GM18507 (cell line): ENCODE measurements at places on chromosomes 5 and 9.
A peak's percentile ranks its signal among the peaks of the same experiment; 100 is the strongest.

DNA sequence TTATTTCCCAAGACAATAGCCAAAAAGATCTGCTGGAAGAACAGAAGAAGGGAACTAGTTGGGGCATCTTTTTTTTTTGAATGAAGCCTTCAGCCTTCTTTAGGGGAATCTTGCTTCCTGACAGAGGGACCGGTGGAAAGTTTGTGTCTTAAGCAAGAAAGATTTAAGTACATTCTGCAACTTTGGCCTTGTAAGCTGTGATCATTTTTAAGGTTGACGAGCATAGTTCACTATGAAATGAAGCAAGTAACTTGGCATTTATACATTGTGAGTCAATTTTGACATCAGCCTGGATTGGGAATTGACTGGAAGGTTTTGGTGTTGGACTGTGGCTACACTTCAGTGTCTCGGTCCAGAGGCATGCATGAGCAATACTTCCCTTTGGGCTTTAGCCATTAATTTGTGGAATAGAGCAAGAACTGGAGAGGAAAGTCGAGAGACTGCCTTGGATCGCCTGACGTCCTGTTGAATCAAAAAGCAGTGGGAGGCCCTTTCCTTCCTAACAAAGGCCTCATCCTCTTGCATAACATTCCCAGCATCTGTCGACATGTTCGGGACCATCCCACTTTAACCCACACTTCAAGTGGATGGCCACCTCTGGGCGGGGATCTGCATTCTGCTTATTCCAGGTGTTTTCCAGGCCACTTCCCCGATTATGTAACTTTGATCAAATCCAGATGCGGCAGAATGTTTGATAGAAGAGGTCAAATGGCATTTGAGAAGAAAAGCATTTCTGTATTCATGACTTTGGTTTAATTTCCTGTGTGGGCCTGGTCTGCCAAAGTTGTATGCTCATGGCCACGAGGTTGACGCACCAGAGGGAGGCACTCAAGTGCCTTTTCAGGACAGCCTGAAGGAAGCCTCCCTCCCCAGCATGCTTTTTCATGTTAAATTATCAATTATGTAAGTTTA lies 12.5 kb downstream of the ABL1 start:
- DNase-seq = no peak

GRCh38 chr5:140509898-140510297 lies 37.6 kb upstream of the EIF4EBP3 start:
- no peak for DNase-seq

- DNase-seq = no peak
These were observed 11.2 kb downstream of the DNAJB5 start for GRCh38 chr9:35000535-35001284.

DNA sequence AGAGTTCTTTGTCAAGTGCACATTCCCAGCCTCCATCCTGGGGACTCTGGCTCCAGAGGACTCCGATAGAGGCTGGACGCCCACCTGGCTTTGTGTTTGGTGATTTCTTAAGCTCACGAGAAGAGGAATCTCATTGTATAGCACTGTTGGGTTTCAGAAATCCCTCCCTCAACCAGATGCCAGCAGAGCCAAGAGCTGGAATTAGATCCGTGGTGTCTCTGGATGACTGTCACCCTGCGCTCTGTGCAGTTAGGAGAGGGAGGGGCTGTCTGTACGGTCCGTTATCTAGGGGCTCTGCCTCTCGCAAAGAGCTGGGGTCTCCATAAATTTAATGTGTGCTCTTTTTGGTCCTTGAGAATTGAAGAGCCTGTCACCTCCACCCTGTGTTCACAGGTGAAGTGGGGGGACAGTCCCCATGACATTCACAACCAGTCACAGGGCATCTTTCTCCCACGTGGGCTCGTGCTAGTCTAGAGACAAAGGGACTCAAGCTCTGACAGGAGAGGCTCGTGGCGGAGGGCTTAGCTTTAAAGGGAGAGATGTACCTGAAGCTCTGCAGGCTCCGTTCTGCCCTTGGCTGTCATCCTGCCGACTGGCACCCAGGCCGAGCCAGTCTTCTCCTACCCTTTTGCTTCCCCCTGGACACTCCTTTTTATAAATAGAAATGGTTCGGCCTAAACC lies 41.4 kb downstream of the FAM78A start:
- no peak for DNase-seq

- no peak for DNase-seq
These were observed 13.5 kb downstream of the IL12B start for GRCh38 chr5:159316519-159317383.

GRCh38 chr9:83242066-83242465 lies 179.1 kb upstream of the RASEF start:
- DNase-seq = no peak

- no peak for DNase-seq
These were observed 9.2 kb upstream of the ERAP1 start for GRCh38 chr5:96816991-96817390.

DNA sequence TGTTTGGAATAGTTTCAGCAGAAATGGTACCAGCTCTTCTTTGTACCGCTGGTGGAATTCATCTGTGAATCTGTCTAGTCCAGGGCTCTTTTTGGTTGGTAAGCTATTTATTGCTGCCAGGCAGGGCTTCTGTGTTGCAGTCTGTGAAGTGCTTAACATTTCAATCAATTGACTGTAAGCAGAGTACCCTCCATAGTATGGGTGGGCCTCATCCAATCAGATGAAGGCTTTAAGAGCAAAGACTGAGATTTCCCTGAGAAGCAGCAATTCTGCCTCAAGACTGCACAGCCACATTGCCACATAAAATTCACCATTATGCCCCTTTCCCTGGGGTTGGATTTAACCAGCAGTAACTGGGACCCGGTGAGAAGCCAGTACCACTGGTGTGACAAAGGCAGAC lies 98.9 kb upstream of the ICE1 start:
- no peak for DNase-seq

DNA sequence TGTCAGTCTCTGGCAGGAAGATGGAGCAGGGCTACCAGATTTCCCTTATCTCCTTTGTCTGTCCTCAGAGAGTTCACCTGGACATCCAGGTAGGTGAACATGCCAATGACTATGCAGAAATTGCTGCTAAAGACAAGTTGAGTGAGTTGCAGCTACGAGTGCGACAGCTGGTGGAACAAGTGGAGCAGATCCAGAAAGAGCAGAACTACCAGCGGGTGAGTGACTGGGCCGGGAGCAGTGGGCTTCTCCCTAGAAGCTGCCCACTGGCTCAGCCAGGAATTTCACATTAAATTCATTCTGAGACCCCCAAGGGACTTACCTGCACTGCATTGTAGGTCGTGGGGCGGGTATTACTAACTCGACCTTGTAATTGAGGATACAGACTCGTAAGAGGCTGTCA lies 2.1 kb downstream of the TMED9 start:
- DNase-seq = no peak

DNA sequence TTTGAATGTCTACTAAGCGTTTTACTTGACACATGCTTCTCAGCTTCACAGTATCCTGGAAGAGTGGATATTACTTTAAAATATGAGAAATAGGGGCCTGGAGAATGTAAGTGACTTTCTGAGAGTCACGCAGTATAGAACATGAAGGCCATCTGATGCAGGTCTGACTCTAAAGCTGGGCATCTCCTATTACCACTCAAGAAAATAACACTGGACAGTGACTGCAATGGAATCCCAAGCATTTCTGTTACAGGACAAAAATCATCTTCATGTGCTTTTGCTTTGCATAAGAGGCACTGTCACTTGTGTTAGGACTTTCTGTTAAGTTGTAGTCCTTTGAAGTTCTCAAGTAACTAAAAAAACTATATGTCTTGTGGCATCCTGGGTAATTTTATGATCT lies 335.5 kb downstream of the FBXL7 start:
- DNase-seq = no peak

GRCh38 chr9:133149130-133150015 lies 14.3 kb downstream of the GBGT1 start:
- peak; percentile 95 for DNase-seq

- no peak for DNase-seq
These were observed 91.1 kb upstream of the CEP78 start for GRCh38 chr9:78144663-78145377.

DNA sequence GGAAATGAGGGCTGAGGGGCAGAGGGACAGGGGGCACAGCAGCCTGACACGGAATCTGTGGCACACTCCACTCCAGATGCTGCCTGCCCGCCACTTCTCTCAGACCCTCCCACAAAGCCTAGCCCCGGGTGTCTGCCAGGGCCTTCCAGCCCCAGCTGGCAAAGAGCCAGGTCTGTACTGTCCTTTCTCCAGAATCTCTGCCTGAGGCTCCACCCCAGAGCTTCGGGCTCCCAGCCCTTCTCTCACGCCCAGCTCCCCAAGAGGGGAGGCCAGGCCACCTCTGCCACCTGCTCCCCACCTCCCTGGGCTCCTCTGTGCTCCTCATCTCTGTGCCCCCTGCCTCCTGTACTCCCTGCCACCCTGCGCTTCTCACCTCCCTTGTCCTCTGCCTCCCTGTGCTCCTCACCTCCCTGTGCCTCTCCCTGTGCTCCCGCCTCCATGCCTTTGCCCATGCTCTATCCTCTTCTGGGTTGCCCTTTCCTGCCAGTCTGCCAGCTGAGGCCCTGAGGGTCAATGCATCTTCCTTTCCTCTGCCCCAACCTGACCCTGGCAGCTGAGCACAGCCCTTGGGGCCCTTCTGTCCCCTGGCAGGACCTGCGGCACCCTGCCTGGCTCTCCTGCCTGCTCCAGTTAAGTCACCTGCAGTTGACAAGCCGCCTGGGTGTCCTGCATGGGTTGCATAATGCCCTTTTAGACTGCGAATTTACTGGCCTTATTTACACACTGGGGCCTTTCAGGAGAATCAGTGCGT lies 36.4 kb downstream of the RASGEF1C start:
- no peak for DNase-seq

GRCh38 chr5:33631786-33632185 lies 191.0 kb downstream of the TARS1 start:
- DNase-seq = peak; percentile 4

- no peak for DNase-seq
These were observed 38.1 kb upstream of the TUSC1 start for GRCh38 chr9:25716220-25716872.

DNA sequence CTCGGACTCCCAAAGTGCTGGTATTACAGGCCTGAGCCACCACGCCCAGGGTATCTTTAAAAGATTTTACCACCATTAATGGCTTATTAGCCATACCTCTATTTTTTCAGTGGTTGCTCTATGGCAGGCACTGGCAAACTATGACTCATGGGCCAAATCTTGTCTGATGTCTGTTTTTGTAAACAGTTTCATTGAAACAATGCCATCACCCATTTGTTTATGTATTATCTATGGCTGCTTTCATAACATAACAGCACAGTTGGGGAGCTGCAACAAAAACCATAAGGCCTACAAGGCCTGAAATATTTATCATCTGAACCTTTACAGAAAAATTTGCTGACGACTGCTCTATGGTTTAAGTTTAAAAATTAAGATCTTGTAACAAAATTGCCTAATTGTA lies 66.8 kb downstream of the SLC38A9 start:
- no peak for DNase-seq

- DNase-seq = no peak
These were observed 38.8 kb downstream of the FOXI1 start for GRCh38 chr5:170144286-170145023.

GRCh38 chr9:114769624-114770023 lies 36.2 kb downstream of the TNFSF15 start:
- DNase-seq = no peak

DNA sequence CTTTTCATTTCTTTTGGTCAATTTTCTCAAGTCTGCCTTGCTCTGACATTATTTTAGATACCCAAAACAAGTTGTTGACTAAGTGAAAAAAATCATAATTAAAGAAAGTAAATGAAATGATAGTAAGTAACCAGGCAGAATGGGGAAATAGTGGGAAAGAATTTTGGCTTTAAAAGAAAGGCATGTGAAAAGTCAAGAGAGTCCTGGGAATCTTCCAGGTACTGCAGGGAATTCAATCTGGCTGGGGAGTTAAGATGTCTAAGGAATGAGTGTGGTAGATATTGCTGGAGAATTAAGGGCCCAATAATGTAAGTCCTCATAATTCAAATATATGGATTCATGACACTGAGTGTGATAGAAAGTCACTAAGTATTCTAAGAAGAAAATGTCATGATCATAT lies 123.1 kb upstream of the PAPPA start:
- DNase-seq = no peak

DNA sequence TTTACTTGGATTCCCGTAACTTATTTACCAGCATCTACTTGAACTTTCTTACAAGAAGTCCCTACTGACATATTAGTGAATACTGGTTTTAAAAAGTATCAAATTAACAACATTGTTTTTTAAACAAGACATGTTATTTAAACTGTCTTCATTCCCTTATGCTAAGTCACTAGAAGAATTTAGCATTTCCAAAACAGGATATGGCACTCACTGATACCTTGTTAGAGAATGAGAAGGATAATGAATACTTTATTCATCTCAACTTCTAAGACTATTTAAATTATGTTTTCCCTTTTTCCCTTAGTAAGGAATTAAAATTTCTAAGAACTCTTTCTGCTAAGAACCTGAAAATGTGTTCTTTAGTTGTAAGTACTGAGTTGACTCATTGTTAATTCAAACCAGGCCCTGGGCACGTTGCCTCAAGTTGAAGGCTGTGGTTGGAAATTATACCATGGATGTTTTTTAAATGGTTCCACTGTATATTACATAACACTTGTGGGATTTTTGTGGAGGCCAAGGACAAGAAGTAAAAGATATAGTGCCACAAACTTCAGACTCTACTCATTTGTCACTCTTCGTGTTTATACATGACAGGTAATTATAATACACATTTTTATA lies 219.0 kb upstream of the EDIL3 start:
- no peak for DNase-seq

DNA sequence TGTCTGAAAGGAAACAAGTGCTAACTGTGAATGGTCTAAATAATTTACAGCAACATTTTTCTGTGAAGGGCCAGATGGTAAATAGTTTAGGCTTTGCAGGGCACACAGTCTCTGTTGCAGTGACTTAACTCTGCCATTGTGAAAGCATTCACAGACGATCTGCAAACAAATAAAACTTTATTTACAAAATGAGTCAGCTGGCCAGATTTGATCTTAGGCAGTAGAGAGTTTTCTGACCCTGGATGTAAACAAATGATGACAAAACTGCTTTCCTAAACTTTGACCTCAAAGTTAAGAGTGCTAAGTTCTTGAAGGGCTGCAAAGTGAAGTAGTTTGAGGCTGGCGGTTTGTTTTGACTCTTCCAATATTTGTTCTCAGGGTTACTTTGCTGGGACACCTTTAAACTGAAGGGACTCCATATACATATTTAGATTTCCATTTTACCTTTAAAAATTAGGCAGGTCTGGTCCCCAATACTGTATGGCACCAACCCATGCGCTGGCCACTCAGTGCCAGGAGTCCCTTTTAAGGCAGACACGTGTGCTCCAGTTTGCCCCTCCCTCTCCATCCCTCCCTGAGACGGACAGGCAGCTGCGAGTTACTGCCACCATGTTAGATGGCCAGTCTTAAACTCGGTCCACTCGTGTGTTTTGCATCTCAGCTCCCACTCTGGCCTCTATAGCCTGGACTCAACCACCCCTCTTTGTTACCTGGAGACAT lies 4.0 kb upstream of the ADAMTS16 start:
- no peak for DNase-seq

GRCh38 chr9:8809741-8810140 lies 1010.2 kb upstream of the DMAC1 start:
- DNase-seq = no peak

DNA sequence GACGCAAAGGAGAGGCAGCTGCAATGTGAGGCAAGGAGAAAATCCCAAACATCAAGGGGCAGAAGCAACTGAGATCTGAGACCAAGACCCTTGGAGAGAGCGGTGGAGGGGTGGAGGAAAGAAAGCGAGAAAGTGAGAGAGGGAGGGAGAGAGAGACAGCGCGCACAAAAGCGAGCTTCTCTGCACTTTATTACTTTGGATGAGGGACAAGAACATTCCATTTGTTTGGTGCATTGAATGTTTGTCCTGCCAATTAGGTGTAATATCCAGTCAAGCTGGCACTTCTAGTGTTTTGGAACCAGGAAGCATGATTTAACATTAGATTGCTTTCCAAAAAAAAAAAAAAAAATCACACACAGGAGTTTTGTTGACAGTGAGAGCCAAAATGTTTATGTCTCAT lies 1.4 kb downstream of the CAST start:
- DNase-seq = no peak
